ENCODE measurements at places on chromosomes 13 and 19. TPM values are rescaled to one million over a fixed set of nuclear protein-coding genes. Genes with fewer than 3 reads are reported as not detected.

Gene CBY2
- total RNA-seq = 1.1 TPM

Gene PSG2
- not detected for total RNA-seq

DNA sequence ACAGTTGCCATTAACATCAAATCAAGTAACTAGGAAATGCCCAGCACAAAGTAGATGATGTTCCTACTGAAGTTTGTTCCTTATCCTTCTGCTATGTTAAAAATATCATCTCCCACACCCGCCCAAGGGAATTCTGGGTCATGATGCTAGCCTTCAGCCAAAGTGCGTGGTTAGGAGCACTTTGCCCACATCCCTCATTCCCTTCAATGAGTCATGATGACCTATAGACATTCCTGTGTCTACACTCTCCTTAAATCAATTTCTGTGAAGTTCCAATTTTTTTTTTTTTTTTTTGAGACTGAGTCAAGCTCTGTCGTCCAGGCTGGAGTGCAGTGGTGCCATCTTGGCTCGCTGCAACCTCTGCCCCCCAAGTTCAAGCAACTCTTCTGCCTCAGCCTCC lies 17.0 kb downstream of the RXFP2 start:
- no peak for DNase-seq

DNA sequence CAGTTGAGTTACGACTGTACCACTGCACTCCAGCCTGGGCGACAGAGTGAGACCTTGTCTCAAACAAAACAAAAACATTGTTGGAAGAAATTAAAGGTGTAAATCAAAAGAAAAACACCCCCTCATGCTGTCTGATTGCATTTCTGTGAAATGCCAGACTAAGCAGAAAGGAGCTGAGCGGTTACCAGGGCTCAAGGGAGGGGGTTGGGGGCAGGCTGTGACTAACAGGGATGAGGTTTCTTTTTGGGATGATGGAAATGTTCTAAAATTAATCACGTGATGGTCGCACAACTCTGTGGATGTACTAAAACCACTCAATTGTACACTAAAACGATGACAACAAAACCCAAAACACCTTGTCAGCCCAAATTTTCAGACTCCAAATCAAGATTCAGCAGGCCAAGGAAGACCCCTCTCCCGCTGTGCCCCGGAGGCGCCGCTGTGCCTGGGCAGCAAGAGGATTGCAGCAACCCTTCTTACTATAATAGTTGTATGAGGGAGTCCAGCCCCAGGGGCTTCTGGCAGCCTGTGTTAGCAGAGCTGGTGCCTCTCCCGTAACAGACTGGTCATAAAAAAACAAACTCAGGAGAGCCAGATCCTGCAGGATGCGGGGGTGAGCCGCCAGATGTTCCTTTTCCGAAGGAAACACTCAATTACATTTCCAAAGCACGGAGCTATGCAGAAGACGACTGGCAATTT lies 20.9 kb downstream of the CAPS start:
- DNase-seq = no peak

- no peak for DNase-seq
Measured at GRCh38 chr13:60267498-60268202, 103.9 kb upstream of the DIAPH3 start.

DNA sequence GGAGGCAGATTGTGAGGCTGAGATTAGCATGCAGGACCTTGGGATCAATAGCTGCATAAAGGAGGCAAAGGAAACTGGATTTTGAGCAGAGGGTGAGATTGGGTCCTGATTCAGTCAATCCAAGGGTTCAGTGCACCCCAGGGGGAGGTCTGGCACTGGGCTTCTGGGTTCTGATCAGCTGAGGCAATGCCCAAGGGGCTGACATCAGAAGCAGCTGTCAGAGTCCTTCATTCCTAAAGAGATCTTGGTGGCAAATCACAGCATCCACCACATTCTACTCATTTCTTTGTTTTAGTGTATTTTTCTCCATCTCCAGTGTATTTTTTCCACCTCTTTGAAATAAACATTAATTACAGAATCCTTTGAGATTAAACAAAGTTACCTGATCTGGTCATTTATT lies 5.4 kb upstream of the LYPD5 start:
- no peak for DNase-seq

DNA sequence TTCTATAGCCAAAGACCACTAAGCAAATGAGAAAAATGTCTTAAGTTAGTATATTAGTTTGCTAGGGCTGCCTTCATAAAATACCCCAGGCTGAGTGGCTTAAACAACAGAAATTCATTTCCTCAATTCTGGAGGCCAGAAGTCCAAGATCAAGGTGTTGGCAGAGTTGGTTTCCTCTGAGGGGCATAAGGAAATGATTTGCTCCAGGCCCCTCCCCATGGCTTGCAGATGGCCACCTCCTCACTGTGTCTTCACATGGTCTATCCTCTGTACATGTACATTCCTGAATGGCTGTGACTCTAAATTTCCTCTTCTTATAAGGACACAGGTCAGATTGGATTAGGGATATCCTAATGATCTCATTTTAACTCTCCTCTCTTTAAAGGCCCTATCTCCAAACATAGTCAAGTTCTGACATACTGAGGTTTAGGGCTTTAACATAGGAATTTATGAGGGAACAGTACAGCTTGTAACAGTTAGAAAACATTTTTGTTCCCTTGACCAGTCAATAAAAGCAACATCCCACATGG lies 307.4 kb downstream of the DIAPH3 start:
- no peak for DNase-seq

GRCh38 chr19:55598034-55598433 lies 1.3 kb downstream of the FIZ1 start:
- DNase-seq = no peak

DNA sequence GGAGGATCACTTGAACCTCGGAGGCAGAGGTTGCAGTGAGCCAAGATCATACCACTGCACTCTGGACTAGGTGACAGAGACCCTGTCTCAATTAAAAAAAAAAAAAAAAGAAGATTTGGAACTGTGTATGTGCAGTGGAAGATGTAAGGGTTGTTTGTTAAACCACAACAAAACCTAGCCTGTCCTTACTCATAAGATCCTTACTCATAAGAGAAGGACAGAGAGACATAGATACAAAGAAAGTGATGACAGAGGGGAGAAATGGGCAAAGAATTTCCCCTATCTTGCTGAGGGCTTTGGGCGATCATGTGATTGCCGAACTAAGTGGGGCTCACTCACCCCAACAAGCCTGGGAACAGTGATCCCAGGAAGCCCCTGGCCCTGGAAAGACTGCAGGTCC lies 7.9 kb downstream of the ITPKC start:
- no peak for DNase-seq

Gene SYCN
- total RNA-seq = not detected

Gene SGCG
- 0.10 TPM for total RNA-seq

GRCh38 chr19:53868091-53868891 lies 608 bp downstream of the MYADM start:
- DNase-seq = no peak

GRCh38 chr13:111503905-111504695 lies 183.7 kb downstream of the TEX29 start:
- no peak for DNase-seq

Gene ZNF763
- not detected for total RNA-seq

Gene ASPDH
- not detected for total RNA-seq

- no peak for DNase-seq
Measured at GRCh38 chr19:2084993-2085720, 11.0 kb downstream of the MOB3A start.

Gene SCN1B
- total RNA-seq = 0.82 TPM

Gene GZMM
- not detected for total RNA-seq

Gene DNAAF3
- total RNA-seq = 7.8 TPM

DNA sequence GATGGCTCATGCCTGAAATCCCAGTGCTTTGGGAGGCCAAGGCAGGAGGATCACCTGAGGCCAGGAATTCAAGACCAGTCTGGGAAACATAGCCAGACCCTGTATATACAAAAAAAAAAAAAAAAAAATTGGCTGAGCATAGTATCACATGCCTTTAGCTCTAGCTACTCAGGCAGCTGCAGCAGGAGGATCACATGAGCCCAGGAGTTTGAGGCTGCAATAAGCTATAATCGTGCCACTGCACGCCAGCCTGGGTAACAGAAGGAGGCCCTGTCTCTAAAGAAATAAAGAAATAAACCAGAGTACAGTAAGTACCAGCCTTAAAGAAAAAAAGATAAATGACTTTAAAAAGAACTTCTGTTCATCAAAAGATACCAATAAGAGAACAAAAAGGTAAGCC lies 52.9 kb downstream of the FAM124A start:
- DNase-seq = no peak

DNA sequence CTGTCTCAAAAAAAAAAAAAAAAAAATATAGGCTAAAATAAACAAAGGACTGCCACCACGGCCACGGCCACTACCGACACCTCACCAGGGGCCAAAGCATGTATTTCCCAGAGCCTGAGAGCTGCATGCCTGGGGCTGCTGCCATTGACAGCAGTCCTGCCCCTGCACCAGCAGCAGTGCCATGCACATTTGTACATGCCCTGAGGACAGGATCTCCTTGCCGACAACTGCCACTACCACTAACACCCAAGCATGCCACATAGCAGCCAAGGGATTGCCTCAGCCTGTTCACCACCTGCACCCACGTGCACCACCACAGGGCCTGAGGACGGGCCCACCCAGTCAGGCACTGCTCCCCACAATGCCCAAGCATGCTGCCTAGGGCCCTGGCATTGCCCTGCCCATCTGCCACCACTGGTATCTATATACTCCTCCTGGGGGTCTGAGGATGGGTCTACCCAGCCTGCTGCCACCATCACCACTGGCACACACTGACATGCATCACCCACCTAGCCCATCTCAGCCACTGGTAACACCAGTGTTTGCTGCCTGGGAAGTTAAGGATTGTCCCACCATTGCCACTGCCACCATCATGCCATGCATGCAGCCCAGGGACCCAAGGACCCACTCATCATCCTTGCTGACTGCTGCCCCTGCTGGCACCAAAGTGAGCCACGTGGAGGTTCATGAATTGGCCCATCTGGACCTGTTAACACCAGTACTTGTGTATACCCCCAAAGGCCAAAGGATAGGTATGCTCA lies 10.6 kb upstream of the NUP62 start:
- DNase-seq = no peak

Gene KLHL1
- 0.05 TPM for total RNA-seq

DNA sequence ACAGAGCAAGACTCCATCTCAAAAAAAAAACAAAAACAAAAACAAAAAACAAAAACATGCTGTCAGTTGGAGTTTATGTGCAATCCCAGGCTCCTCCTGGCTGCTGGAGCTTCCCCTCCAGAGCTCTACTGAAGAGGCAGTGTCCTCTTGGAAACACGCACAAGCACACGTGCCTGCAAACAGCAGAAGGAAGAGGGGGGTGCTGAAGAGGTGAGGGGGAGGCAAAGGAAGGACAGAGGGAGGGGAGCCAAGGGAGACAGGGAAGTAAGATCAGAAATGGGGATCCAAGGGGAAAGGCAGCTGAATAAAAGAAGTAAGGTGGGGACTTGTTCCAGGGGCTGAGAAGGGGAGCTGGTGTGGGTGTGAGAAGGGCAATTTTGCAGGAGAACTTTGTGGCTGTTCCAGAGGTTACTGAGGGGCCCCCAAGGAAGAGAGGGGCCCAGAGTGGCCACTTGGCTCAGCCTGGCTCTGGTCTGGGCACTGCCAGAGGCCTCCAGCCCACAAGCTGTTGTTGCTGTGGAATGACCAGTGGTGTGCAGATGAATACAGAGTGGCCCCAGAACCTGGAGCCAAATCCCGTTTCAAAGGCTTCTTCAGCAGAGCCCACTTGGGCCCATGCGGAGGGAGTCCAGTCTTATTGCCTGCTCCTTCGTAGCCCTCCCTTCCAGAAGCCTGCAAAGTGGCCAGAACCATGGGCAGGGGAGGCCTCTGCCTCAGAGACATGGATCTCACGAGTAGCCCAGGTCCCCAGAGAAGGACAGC lies 34.4 kb downstream of the LYL1 start:
- no peak for DNase-seq

Gene SOX1
- total RNA-seq = not detected

Gene C5AR2
- total RNA-seq = 0.03 TPM
